Activated CD8-positive, alpha-beta memory T cell treated with anti-CD3 and anti-CD28 coated beads for 48 hours (primary cell): ENCODE measurements at places on chromosomes 11 and 22.
A peak's percentile ranks its signal among the peaks of the same experiment; 100 is the strongest.

DNA sequence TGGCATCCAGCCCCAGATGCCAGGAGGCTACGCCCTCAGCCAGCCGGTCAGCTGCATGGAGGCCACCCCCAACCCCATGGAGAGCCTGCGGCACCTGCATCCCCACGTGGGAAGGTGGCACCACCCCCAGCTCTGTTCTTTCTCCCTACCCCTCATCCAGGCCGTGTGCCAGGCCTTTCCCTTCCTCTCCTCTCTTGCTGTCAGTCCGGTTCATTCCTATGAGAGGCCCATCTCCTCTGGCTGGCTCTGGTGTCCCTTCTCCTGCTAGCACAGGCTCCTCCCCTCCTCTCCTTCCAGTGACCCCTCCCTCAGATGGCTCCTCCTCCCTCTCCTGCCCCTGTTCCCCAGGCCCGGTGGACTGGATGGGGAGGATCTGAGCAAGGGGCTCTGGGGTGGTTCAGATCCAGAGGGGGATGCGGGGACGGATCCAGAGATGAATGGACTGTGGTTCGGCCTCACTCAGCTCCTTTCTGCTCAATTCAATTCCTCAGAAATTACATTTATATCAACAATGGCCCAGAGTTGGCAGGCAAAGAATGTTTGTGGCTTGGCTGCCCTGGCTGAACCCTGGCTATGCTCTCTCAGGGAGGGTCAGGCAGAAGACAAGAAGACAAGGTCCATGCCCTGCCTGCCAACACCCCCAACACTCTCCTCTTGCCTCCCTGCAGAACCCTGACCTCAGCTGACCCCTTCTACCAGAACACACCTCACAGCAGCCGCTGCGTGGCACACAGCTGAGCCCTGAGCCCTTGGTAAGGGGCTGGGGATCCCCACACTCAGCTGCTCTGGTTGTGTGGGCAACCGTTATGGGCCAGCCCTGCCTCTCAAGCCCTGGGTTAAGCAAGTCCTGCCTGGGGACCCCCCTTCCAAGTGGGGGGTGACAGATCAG, 18.5 kb upstream of the LRRC10B start:
- no peak for DNase-seq

DNA sequence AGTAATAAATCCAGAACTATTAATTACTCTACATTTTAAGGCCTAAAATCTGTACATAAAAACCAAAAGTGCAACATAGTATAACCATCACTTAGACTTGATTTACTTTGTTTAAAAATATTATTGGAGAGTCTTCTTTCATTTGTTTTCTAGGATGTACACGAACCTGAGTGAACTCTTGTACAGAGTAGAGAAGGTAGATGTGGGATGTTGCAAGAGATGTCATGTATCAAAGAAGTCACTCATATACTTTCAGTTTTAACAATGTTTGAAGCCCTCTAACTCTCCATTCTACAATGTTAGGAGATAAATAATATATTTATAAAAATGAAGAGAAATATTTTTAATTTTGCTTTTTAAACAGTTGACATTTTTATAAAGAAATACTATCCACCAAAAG, 38.6 kb downstream of the SOX6 start:
- no peak for DNase-seq

GRCh38 chr11:113436672-113437252, 38.4 kb downstream of the DRD2 start:
- no peak for DNase-seq

DNA sequence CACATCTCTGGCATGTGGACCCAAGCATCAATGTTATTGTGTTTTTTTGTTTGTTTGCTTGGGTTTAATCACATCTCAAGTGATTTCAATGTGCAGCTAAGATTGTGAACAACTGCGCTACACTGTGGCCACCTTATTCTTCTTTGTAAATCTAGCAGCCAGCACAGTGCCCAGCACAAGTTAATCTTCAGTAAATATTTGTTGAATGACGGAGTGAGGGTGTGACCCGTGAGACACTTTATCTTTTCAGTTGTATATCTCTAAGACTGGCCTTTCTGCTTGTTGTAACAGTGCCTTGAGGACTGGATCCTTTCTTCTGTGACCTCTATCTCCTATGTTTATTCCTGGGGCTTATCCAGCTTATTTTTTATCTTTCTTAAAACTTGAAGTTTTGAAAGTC, 21.4 kb upstream of the AMOTL1 start:
- DNase-seq: no peak

- DNase-seq: no peak
Measured at GRCh38 chr11:30333405-30333804, 10.5 kb downstream of the ARL14EP start.

DNA sequence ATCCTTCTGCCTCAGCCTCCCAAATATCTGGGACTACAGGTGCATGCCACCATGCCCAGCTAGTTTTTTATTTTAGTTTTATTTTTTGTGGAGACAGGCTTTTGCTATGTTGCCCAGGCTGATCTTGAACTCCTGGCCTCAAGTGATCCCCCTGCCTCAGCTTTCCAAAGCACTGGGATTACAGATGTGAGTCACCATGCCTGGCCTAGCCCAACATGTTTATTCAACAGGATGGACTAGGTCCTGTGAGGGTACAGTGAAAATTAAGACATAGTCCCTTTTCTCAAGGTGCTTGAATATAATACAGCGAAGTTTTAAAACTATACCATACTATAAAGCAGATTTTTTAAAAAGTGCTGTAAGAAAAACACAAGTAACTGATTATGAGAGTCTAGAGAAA, 45.2 kb upstream of the EED start:
- DNase-seq: no peak

DNA sequence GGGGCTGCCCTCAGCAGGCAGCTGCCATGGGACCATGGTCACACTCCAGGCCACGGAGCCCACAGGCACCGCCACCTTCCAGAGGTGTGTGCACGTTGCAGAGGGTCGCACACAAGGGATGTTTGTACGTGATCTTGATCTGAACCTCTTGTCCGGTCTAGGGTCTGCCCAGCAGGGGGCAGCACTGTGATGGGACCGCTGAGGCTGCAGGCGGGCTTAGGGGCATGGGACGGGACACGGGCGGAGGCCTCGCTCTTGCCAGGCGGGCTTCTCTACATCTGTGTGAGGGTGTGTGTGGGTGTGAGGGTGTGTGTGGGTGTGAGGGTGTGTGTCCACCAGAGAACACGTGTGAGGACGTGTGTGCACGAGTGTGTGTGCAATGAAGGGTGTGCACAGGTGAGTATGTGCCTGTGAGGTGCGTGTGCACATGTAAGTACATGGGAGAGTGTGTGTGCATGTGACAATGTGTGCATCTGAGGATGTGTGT, 52.4 kb downstream of the CACNA1I start:
- DNase-seq: peak; percentile 42

DNA sequence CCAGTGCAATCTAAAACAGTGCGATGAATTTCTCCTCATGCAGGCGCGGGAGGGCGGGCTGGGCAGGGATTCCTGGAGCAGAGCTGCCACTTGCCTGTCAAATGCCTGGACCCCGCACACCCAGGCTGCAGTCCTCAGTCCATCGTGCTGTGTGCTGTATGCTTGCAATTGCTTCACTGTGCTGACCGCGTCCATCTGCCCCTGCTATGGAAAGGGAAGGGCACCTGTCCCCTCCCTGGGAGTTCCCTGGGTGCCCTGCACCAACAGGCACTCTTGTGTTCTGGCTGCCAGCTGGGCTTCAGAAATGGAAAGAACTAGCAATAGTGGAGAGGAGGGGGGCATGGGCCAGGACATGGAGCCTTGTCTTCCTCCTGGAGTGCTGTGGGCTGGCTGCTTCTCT, 185.4 kb upstream of the B3GAT1 start:
- no peak for DNase-seq
